NCI-H748 treated with DMSO at 0.1 percent for 48 hours (cell line): ENCODE measurements at places on chromosomes 2 and 18.
A peak's percentile ranks its signal among the peaks of the same experiment; 100 is the strongest.

DNA sequence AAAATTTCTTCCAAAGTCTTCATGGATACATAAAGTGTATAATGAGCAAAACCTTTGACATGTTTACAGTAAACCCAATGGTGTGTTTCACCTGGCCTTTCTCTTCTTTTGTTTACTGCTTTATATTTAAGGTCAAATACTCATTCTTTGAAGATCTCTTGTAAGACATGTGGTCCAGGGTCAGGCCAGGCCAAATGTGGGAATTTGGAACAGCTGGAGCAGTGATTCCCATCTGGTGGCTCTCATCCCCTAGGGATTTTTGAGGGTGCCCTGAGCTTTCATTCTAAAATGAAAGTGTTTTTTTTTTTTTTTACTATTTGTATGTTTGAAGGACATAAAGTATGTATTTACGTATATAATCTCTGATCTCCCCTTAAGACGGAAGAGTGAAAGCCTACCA is 13.8 kb upstream of the MGAT5 start:
- DNase-seq, result no peak

GRCh38 chr2:73177645-73178255 is 24.6 kb upstream of the NOTO start:
- DNase-seq, result no peak

DNA sequence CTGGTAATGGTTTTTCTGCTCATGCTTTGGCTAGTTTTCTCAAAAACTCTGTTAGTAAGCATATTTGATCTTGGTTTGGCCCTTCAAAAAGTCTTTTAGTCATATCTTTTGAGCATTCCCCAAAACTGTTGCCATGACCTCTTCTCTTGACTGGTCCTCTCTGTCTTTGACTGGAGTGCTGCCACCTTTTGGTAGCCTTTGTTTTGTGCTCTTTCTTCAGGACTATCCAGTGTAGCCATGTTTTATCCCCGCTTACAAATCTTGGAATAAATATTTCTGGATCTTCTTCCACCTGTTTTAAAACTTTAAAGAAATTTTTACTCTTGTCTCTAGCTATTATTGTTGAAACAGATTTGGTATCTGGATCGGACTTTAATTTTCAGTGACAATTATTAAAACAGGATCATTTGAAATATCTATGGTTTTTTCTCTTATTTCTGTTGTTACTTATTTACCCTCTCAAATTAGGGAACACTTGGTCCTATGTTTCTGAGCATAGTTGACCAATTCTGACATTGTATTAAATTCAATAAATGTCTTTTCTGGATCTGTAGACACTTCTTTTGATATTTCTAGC is 965 bp upstream of the ELOA2 start:
- peak; percentile 25 for DNase-seq

GRCh38 chr2:48253301-48253700 is 276.7 kb upstream of the STON1 start:
- DNase-seq, result no peak

- peak; percentile 87 for DNase-seq
These were observed 1.0 kb upstream of the AGBL5 start for GRCh38 chr2:27050281-27050995.

DNA sequence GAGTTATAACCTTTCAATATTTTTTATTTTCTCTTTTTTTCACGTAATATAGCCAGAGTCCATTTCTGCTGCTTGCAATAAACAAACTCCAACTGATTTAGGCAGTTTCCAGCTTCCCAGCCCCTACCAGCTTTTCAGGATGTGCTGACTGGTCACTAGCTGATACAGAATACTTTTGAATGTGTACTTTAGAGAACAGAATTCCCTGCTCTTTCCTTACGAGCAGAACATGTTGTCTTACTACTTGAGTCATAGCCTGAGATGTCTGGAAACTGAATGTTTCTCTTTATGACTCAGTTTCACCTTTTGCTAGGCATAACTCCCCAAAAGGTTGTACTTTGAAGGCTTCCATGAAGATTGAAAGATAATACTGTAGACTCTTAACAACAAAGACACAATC is 44.5 kb upstream of the KCNE4 start:
- no peak for DNase-seq

- DNase-seq, result no peak
These were observed 47.2 kb downstream of the PLEK start for GRCh38 chr2:68412127-68412819.

DNA sequence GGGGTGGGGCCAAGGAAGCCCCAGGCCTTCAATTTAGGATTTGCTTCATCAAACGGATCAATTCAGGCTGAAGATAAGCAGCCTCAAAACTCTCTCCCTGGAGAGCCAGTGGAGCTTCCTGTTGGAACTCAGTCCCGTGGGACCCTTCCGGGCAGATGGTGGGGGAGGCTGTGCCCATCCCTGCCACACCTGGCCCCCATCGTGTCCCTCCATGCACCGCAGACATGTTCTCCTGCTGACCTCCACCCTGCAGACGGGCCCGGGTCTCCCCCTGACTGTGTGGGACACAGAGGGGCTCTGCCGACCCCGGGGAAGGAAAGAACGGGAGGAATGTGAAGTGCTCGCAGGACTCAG is 144.2 kb downstream of the TPO start:
- no peak for DNase-seq

- DNase-seq, result no peak
These were observed 82.6 kb downstream of the ZNF532 start for GRCh38 chr18:58947136-58947732.

GRCh38 chr2:120430957-120431356 is 85.0 kb downstream of the INHBB start:
- no peak for DNase-seq

GRCh38 chr2:42092084-42092996 is 44.5 kb downstream of the PKDCC start:
- DNase-seq, result no peak

GRCh38 chr2:47065771-47066380 is 89.2 kb downstream of the STPG4 start:
- DNase-seq, result no peak
